Umbilical cord (tissue), 2 donors: ENCODE measurements at places on chromosomes 5 and 9. TPM values are rescaled to one million over a fixed set of nuclear protein-coding genes. Genes with fewer than 3 reads are reported as not detected.

DNA sequence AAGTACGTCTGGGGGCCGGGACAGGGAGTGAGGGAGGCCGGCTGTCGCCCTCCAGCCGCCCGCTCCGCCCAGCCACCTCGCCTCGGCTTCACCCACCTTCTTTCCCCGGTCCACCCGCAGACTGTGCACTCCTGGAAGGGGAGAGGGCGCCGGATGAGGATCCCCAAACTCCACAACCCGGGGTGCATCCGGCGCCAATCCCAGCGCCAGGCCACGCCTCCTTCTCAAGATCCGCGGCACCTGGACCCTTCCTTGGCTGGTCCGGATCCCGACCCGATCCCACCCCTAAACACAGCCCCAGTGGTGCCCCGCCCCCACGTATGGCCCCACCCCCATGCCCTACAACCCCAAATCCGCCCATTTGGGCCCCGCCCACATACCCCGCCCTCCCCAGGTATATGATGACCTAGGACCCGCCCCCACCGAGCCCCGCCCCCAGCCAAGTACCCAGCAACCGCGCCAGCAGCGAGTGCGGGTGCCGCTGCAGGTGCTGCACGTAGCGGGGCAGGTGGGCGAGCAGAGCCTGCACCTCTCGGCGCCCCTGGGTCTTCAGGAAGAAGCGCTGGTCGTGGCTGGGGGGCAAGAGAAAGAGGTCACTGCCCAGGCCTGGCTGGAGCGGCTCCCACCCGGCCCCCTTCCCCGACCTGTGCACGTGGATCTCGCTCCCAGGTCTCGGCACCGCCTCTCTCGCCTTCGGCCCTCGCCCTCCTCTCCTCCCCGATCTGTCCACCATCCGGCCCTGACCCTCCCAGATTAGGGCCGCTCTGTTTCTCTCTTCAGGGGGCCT, 3.2 kb downstream of the PIP5KL1 start:
- DNase-seq = no peak

- DNase-seq = no peak
These were observed 562.7 kb downstream of the TLE4 start for GRCh38 chr9:80134487-80134886.

Gene ANKRD34B
- total RNA-seq = 4.1 TPM

DNA sequence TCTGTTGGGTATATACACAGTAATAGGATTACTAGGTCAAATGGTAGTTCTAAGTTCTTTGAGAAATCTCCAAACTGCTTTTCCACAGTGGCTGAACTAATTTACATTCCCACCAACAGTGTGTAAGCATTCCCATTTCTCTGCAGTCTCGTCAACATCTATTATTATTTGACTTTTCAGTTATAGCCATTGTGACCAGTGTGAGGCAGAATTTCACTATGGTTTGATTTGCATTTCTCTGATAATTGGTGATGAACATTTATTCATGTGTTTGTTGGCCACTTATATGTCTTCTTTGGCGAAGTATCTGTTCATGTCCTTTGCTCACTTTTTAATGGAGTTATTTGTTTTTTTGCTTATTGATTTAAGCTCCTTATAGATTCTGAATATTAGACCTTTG, 596.2 kb upstream of the DAB2 start:
- no peak for DNase-seq

Gene LURAP1L
- 30.8 TPM for total RNA-seq

DNA sequence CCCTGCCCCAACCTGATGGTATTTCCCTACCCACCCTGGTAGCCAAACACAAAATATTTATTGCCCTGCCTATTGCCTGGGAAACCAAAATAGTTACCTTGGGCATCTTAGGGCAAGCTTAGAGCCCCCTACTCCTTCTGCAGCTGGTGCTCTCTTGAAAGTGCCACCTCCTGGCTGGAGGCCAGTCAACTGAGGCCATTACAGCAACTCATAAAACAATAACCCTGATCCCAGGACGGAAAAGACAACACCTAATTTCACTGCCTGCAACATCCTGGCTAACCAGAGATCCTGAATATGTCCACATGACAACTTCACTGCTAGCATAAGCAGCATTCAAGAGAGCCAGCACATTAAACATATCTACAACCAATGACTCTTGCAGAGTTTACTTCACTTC, 38.7 kb downstream of the MTAP start:
- no peak for DNase-seq
